ENCODE measurements at places on chromosomes 3 and 15. TPM values are rescaled to one million over a fixed set of nuclear protein-coding genes. Genes with fewer than 3 reads are reported as not detected.

Gene KIF7
- 8.8 TPM for total RNA-seq

Gene UROC1
- not detected for total RNA-seq

Gene TMCO5A
- total RNA-seq: not detected

Gene CCR9
- not detected for total RNA-seq

Gene MCTP2
- 1.5 TPM for total RNA-seq

Gene KCTD6
- 8.4 TPM for total RNA-seq

Gene GP9
- not detected for total RNA-seq

Gene SLC25A26
- total RNA-seq: 16.9 TPM

Gene RETNLB
- total RNA-seq: not detected

Gene SH3GL3
- 0.20 TPM for total RNA-seq

Gene SETD2
- total RNA-seq: 25.7 TPM

Gene TOP2B
- total RNA-seq: 69.0 TPM

Gene DCUN1D1
- total RNA-seq: 24.6 TPM

Gene PAQR5
- 5.1 TPM for total RNA-seq

Gene MLF1
- total RNA-seq: 4.4 TPM

Gene ATP13A5
- not detected for total RNA-seq

Gene IGDCC3
- total RNA-seq: not detected

Gene RTP4
- total RNA-seq: 0.20 TPM

Gene ISLR
- total RNA-seq: 18.7 TPM

Gene PRTG
- total RNA-seq: 5.7 TPM

Gene RAB11A
- 41.2 TPM for total RNA-seq

Gene NR2E3
- 0.20 TPM for total RNA-seq

Gene GPR15
- not detected for total RNA-seq

Gene GOLGA8S
- total RNA-seq: not detected

Gene ADAMTS17
- total RNA-seq: 0.73 TPM

Gene CPNE4
- 0.20 TPM for total RNA-seq

Gene HMCES
- total RNA-seq: 11.8 TPM

Gene SKOR1
- under 0.01 TPM for total RNA-seq

Gene ZNF80
- total RNA-seq: not detected

Gene PCBP4
- total RNA-seq: 20.9 TPM

Gene C3orf85
- total RNA-seq: not detected

Gene CYP1A2
- not detected for total RNA-seq

Gene DZIP1L
- 27.2 TPM for total RNA-seq

Gene PDIA5
- total RNA-seq: 37.5 TPM

Gene GOLGA6A
- total RNA-seq: not detected

Gene SLC27A2
- total RNA-seq: under 0.01 TPM

Gene NCEH1
- 12.7 TPM for total RNA-seq

Gene NPAP1
- not detected for total RNA-seq

Gene NR2F2
- 21.5 TPM for total RNA-seq

Gene RPLP1
- total RNA-seq: 76.8 TPM

Gene CLDN16
- total RNA-seq: not detected

Gene TMEM266
- not detected for total RNA-seq

Gene GRM2
- not detected for total RNA-seq

Gene HYAL3
- 5.7 TPM for total RNA-seq

Gene OXTR
- total RNA-seq: 0.73 TPM

Gene CNOT10
- 19.1 TPM for total RNA-seq

Gene CISH
- total RNA-seq: 1.1 TPM

Data from subcutaneous preadipocyte (primary cell).